ENCODE measurements at places on chromosomes 7 and 10.

- DNase-seq = no peak
These were observed 43.8 kb downstream of the MICALL2 start for GRCh38 chr7:1415389-1415990.

DNA sequence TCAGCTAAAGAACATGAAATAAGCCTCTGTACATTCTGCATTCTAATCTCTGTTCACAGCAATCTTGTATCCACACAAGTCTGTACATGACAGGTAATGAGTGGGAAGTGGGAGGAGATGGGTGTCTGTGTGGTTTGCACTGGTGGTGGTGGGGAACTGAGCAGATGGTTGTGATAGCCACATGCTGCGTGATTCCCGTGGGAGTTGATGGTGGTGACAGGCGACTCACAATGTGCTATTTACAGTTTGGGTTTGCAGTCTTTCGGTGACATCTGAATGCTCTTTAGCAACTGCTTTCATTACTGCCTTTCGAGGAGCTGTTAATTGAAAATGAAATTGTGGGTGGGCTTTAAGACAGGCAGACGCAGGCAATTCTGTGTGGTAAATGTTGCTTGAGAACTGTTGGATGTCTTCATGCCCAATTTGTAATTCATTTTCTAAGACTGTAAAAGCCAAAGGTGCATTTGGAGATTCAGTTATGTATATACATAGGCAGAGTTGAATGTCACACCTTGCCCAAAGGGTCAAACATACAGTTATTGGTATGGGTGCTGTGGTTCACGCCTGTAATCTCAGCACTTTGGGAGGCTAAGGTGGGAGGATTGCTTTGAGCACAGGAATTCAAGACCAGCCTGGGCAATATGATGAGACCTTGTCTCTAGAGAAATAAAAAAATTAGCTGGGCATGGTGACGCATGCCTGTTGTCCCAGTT lies 308.2 kb downstream of the AUTS2 start:
- no peak for DNase-seq

DNA sequence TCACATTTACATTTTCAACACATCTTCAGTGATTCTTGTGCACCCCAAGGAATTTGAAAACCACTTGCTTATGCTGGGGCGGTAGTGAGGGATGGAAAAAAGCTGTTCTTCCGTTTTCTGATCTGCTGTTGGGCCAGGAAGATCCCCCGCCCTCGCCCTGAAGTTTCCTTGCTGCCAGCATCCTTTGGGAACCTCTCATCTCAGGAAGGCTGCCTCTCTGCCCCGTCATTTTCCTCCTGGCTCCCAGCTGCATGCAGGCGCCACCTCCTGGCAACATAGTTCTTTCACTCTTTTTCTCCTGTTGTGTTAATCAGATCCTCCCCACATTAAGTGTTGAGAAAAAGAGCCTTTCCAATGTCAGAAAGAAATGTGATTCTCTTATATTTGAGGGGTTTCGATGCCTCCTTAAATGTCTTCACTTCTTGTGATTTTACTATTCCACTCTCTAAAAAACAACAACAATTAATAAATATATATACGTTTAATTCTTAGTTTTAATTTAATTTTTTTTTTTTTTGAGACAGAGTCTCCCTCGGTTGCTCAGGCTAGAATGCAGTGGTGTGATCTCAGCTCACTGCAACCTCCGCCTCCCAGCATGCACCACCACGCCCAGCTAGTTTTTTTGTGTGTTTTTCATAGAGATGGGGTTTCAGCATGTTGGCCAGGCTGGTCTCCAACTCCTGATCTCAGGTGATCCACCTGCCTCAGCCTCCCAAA lies 122.9 kb downstream of the RALA start:
- DNase-seq = peak; percentile 87

DNA sequence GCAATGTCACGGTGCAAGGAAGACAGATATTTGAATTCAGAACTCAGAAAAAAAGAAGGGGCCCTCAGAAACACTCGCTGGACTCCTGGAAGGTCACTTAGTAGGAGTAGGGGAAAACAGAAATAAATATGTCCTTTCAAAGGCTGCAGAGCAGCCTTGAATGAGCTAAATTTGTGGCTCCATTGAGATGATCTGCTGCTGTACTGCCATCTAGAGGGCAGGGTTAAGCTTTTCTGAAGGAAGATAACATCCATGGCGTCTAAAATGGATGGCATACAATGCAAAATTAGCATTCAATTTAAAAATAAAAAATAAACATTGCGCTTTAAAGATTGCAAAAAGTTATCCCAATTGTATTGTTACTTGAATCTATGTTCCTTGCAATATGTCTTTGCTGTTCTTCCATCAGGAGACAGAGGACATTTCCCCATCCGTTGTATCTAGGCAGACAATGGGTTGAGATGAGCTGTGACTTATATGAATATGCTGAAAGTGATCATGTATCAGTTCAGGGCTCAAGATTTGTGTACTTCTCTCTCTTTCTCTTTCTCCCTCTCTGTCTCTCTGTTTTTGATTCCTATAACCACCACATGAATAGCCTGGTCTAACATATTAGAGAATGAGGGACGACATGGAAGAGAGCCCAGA lies 642.2 kb downstream of the SH2D4B start:
- no peak for DNase-seq

DNA sequence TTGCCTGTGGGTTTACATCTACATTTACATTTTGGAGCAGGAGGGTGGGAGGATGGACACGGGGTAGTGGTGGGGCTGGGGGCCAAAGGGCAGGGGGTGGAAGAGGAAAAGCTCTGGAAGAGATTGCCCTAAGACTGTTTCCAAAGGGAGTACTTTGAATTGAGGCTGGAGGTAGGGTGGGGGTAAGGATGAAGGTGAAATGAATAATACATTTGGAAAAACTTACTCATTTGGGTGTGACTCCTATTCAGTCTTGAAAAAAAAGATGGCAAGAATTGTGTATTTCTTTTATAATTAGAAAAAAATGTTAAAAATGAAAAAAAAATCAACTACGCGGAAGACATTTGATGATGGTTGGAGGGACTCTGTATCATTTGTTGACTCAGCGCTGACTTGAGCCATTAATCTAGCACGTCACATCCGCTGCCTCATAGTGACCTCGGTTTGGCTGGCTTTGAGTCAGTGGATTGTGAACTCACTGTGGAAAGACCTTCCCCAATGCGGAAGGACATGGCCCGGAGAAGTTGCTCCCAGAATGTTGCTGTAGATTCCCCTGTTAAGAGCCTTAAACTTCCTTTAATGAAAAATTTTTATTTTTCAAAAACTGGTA lies 2.8 kb downstream of the FAM180A start:
- DNase-seq = no peak

DNA sequence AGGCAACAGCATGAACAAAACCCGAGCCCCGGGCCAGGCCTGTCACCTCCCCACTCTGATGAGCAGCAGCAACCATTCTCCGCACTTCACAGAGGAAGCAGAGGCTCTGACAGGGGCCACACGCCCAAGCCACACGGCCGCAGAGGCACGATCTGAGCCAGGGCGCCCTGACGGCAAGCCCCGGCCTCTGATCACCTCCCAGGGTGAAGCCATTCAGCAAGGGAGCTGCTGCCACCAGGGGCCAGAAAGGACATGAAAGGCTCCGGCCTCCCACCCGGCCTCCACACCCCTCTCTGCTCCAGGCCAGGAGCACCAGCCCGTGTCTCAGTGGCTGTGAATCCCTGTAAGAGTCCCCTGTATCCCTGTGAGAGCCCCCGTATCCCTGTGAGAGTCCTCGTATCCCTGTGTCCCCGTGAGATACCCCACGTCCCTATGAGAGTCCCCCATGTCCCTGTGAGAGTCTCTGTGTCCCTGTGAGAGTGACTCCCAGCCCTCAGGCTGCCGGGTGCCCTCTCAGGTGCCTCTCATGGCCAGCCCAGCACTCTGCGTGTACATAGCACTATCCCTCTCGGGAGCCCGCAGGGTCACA lies 187.8 kb downstream of the MAD1L1 start:
- DNase-seq = no peak

- no peak for DNase-seq
These were observed 298.1 kb downstream of the GFRA1 start for GRCh38 chr10:115974816-115975430.

DNA sequence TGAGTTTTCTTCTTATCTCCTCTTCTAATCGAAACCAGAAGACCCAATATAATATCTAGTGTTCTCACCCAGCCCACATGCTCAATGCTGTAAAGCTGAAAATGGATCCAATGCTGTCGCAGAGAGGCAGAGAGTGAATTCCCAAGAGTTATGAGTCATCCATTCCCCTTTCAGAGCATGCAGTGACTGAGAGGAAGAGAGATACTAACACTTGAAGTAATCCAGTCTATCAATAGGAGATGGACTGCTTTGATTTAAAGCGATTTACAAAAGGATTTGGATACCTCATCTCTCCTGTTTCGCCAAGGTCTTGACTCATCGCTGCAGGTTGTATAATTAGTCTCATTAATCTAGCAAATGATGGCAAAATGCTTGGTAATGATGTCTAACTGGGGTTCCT lies 41.5 kb upstream of the PRKCQ start:
- DNase-seq = no peak

- no peak for DNase-seq
These were observed 33.6 kb upstream of the FAM20C start for GRCh38 chr7:158771-159170.

DNA sequence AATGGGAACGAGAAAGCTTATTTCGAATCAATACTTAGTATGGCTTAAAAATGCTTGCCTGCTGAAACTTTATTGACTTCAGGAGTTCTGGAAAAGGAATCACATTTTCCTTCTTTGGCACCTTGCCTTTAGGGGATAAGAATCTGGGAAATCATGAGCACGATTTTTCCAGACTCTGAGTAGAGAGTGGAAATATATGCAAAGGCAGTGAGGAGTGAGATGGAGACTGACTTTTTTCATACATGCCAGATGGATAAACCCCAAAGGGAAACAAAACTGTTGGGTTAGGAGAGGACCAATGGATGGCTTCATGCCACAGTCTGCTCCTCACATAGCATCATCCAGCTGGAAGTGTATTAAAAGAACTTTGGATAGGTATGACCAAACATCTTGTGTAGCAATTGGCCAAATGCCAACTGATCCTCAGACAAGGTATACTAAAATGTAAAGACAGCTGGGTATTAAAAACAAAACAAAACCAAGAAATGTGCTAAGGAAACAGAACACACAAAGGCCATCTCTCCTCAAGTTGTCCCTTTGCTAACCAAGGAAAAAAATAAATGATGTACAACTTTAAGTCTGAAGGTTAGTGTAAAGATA lies 1.7 kb downstream of the COL28A1 start:
- DNase-seq = no peak

DNA sequence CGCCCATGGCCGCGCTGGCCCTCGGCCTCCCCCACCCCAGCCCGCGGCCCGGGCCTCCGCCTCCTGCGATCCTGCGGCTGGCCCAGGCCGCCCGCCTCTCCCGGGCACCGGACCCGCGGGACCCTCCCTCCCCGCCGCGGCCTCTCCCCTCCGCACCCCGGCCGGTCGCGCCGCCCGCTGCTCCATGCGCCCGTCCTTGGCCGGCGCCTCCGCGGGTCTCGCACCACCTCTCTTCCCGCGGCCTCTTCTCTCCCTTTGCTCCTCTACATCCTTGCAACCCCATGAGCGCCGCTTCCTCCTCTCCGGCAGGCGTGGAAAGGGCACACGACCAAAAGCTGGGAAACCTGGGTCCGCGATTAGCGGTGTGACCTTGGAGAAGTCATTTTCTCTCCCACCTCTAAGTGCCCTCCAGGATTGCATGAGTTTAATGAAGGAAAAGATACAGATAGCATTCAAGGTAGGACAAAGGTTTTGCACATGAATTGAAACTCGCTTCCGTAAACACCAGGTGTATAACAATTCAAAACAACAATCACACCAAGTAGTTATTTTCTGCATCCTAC lies 448 bp upstream of the SRPK2 start:
- DNase-seq = peak; percentile 79
